Epithelial cell of prostate (primary cell): ENCODE measurements at places on chromosomes 1 and 21.

GRCh38 chr1:217133092-217133491, 409.9 kb upstream of the ESRRG start:
- no peak for DNase-seq

GRCh38 chr1:194339471-194339870, 1153.1 kb upstream of the B3GALT2 start:
- DNase-seq = no peak

DNA sequence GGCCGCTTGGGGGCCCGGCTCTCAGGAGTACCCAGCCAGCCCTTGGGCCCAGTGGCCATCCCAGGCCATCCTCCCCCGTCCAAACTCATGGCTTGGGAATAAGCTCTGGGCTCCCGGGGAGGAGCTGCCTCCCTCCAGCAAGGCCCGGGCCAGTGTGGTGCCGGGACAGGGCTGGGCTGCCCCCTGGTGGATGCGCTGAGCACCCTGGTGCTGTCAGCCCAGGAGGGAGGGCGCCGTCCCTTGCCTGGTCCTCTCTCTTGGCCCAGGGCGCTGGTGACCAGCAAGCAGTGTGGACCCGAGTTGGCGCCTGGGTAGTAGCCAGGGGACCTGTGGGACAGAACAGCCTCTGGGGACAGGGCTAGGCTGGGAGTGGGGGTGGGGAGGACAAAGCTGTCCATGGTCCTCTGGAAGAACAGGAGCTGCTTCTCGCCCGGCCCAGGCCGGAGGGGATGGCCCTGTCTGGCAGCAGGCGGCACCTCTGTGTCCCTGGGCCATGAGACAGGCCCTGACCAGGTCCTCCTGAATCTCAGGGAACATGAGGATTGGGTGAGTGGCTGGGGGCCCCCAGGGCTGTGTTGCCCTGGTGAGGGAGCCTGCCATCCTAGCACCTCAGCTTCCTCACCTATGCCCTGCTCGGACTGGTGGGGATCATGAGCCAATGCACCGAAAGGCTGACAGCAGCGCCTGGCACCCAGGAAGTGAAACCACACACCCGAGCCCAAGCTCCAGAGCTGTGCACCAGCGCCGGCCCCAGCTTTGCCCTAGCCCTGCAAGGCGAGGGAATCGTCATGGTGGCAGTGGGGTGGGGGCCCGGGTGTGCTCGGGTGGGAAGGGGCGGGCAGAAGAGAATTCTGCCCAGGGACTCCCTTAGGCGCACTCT, 9.4 kb downstream of the MORN1 start:
- no peak for DNase-seq

GRCh38 chr21:39631842-39632562, 19.3 kb downstream of the B3GALT5 start:
- DNase-seq = no peak

GRCh38 chr1:193054169-193054675, 4.9 kb downstream of the UCHL5 start:
- DNase-seq = no peak

DNA sequence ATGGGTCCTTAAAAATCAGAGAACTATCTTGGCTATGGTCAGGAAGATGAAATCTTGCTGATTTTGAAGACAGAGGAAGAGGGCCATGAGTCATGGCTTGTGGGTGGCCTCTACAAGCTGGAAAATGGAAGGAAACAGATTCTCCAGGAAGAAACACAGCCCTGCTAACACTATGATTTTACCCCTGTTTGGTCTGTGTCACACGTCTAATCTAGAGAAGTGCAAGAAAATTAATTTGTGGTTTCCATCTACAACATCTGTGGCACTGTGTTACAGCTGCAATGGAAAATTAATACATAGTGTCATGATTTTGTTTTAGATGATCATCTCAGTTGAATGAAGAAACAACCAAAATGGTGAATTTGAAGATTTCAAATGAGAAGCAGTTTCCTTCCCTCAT, 288.7 kb upstream of the NRIP1 start:
- no peak for DNase-seq

- DNase-seq = no peak
These were observed 11.2 kb upstream of the XPR1 start for GRCh38 chr1:180620581-180620980.

DNA sequence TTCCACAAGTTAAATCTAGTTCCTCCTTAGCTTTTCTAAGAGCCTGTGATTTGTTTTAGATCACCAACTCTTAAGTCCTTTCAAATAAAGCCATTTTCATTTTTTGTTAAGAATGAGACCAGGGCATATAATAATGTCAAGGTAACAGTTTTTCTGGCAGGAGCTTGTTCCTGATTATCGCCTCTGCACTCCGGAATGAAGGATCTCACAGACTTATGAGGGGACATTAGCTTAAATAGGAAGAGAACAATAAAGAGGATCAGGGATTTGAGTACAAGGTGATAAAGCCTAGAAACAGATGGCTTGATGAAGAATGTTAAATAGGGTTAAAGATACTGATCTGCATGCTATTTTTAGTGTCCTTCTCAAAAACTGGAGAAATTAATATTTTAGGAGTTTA, 13.6 kb upstream of the OTUD7B start:
- DNase-seq = no peak

- DNase-seq = no peak
These were observed 40.4 kb upstream of the EIF4G3 start for GRCh38 chr1:21216835-21217811.

DNA sequence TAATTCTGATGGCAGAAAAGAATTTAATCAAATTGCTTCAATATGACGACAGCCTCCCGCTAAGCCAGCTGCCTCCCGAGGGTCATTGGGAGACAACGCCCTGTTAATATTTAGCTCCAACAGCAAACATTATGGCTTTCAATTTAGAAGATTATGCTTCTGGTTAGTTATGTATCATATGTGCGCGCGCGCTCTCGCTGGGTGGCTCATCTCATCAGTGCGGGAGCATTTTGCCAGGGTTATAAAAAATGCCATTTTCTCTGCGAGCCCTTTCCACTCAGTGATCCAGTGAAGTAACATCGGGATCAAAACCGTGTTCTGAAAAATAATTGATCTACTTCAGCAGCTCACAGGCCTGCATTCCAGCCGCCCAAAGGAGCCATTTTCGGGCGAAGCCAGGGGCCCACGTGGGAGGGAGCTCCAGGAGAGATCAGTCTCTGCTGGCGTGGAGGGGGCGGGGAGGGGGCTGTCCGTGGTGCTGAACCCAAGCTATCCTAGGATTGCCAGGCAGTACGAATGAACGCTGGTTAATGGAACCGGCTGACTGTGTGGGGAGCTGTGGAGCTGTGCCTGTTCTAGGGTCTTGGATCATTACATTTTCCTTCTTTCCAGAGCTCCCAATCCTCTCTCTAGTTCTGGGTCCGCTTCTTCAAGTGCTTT, 219.1 kb upstream of the ZC3H12A start:
- no peak for DNase-seq

DNA sequence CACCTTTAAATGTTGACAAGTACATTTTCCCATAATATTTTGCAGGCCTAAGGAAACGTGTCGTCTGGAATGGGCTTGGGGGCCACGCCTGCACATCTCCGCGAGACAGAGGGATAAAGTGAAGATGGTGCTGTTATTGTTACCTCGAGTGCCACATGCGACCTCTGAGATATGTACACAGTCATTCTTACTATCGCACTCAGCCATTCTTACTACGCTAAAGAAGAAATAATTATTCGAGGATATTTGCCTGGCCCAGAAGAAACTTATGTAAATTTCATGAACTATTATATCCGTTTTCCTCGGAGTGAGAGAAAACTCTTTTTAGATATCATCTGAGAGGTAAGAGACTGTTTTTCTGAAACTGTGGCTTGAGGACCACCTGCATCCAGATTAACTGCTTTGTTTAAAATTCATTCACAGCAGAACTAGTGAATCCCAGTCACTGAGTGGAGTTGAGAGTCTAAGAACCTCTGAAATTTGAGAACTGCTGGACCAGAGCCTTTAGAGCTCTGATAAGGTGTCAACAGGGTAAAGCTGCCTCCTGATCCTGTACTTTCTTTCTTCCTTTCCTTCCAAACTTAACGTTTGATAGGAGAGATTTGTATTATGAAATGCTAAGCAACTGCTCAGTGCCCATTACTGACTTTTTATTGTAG, 811 bp downstream of the EXO1 start:
- no peak for DNase-seq

GRCh38 chr1:63547621-63548294, 24.4 kb downstream of the EFCAB7 start:
- peak; percentile 98 for DNase-seq

GRCh38 chr1:34851431-34852105, 8.0 kb downstream of the SMIM12 start:
- no peak for DNase-seq

- no peak for DNase-seq
These were observed 345.3 kb upstream of the VAMP3 start for GRCh38 chr1:7425771-7426170.

GRCh38 chr1:198205016-198205684, 48.4 kb downstream of the NEK7 start:
- DNase-seq = no peak

DNA sequence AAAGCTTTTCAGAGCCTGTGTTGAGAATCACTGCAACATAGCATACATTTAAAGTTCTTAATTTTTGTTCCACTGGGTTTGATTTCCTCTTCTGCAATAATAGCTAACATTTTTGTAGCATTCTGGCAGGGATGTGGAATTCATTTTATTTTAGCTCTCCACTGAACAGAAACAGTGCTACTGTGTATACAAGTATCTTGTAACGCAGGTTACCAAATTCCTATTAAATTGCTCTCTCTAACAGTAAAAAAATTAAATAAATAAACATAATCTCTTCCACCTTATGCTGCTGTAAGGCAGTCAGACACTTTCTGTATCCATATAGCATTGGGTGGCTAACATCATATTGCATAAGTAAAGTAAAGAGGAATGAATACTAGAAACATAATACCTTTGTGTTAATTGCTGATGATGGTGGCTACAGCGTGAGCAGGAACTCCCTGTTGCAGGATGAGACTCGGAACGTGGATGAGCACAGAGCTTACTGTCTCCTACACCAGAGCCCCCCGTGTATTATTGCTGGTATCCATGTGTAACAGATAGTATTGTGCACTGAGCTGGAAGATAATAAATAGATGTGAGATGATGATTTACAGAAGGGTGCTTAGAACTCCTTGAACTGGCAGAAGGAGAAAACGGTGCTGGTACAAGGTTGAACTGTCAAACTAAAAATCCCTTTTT, 276.9 kb upstream of the SNX7 start:
- no peak for DNase-seq

DNA sequence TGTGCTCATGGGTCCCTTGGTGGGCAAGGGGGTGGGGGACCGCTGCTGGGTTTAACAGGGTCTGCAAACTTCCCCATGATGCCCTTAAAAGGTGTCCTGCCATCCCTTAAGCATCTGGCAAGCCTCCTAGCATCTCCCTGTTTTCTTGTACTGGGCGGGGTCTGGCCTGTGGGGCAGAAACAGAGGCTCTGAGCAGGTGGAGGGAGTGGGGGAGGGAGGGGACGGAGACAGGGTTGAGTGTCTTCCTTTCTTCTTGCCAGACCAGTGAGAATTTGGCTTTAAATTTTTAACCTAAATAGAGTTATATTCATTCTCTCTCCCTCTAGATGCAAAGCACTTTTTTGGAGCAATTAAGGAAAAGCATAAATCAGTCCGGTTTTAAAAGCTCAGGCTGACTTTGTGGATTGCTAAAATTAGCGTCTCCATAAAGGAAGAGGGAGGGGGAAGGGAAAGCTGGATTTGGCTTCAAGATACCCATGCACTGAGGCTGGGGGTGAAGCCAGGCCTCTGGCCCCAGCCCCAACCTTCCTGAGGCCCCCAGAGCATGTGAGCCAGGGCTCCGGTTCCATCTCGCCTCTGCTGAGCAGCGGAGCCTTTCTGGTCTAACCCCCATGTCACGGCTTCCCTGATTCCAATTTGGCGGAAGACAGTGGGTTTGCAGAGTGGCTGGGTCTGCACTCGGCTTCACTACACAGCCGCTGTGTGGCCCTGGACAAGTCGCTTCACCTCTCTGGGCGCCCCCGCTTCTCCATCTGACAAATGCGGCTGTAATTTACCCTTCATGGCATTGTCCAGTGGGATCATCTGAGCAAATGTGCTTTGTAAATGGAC, 25.3 kb downstream of the IGSF21 start:
- DNase-seq = no peak

DNA sequence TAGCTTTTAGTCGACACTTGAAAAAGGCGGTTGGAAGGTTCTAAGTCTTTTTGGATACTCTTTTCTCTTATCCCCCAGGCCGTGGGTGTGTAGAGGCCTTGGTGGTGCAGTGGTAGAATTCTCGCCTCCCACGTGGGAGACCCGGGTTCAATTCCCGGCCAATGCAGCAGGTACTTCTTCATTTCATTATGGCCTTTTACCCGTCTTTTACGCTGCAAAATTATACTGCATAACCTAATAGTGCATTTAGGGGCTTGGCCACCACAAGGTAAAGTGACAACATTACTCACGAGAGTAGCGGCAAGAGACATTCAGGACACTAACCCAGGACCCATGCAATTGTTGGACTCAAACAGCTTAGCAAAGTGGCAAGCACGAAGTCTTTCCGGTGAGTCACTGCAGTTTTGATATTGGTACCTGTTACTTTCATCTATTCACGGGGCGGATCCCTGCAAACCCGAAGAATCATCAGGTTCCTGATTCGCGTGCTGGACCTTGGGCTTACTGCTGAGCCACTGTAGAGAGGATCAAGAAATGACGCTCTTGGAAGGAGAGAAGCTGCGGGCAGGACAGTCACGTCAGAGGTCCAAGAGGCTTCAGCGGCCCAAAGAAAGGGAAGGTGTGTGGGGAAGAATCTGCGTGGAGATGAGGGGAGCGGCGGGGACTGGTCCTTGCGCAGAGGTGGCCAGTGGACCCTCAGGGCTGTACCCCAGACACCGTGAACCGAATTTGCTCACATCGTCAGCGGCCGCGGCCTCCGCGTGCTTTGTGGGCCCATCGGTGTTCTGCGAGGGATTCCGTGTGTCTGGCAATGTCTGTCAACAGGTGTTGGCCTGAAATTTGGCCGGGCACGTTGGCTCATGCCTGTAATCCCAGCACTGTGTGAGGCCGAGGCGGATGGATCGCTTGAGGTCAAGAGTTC, 12.9 kb upstream of the RNU1-4 start:
- peak; percentile 16 for DNase-seq

GRCh38 chr1:211566431-211567025, 12.4 kb downstream of the SLC30A1 start:
- DNase-seq = no peak

DNA sequence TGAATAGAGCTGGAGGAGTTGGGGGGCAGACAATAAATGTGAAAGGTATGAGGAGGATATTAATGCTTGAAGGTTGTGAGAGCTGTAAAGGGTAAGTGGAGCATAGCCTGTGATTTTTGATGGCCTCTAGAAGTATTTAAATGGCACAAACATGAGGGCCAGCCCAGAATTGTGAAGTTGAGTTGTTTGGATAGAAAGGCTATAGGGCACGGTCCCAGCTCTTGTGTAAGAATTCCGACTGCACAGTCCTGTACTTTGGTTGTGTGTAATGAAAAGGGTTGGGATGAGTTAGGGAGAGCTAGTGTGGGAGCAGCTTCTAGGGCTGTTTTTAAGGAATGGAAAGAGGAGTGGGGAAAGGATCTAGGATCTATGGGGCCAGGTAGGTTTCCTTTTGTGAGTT, 665.5 kb downstream of the USP25 start:
- no peak for DNase-seq

- peak; percentile 31 for DNase-seq
These were observed 133.8 kb upstream of the C1orf105 start for GRCh38 chr1:172286629-172287076.
